ENCODE measurements at places on chromosomes 16 and 17.

DNA sequence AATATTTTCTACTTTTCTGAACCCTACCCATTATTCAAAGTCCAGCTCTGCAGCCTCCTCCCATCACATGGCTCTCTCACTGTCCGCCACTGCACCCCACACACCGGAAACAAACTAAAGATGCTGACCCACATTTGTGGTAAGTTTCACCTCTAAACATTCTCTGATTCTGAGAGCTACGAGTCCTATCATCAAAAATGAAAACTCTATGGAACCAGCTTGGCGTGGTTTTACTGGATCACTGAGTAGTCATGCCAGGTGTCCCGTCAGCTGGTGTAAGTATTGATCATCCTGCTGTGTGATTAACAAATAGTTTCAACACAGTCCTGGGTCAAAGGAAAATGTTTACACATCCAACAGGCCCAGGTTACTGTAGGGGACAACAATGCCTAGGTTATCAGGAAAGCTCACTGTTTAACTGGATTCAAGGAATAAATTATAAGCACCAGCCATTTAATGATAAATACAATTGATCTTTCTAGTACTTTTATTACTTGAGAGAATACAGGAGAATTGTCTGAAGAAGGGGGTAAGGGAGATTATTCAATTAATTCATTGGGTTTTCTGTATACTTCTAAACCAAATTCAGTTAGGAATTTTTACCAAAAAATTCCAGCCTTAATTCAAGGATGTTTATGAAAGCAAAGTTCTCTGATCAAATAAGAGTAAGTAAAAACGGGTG is 33.9 kb downstream of the CYTH1 start:
- no peak for DNase-seq

DNA sequence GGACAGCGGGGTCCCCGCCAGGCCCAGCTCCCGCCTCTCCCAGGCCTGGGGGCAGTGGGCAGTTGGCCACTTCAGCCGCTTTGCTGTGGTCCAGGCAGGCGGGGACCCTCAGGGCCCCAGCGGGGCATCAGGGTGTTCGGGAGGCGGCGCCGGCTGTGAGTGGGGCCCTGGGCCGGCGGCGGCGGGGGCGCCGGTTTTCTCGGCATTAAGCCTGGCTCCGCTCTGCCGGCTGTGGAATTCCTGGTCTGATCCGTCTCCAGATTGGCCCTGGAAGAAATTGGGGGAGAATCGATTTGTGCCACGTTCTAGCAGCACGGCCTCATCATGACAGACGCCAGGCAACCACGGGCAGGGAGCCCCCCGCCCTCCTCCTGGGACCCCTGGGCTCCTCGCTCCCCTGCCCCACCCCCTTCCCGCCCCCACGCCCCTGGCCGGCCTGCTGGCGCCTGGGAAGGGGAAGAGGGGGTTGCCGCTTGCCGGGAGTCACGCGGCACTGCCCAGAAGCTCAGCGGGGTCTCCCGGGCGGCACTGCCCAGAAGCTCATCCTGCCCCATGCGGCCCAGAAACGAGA is 28.6 kb upstream of the SSTR5 start:
- no peak for DNase-seq

DNA sequence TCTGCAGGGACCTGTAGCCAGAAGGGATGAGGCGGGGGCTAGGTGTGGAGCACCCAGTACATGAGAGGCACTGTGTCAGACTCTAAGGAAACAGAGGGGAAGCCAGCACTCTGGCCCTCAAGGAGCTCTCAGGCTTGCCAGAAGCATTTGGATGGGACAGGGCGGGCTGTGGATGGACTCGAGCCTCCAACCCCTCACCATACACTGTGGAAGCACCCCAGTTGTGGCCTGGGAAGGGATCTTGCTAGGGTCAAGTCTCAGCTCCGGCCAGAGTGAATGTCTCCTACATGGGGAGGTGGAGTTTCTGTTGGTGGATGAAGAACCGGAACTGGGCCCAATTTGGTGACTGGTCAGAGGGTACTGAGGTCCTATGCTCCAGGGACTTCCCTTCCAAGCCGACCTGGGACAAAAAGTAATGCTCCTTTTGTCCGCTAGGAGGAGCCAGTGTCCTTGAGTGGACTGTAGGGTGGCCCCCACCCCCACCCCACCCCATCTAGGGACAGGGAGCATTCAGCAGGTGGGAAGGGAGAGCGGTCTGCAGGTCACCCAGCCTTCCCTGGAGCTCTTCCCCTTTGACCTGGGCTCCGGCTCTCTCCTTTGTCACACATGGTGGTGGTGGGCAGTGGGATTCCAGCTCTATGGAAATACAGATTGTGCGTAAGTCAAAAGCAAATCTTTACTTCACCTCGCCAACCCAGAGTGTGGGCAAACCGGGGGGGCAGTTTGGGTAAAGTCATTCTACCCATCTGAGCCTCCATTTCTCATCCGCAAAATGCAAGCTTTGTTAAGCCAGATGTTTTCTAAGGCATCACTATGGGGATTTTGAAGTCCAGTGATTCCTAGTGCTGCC is 20.4 kb upstream of the PHB1 start:
- peak; percentile 19 for DNase-seq

DNA sequence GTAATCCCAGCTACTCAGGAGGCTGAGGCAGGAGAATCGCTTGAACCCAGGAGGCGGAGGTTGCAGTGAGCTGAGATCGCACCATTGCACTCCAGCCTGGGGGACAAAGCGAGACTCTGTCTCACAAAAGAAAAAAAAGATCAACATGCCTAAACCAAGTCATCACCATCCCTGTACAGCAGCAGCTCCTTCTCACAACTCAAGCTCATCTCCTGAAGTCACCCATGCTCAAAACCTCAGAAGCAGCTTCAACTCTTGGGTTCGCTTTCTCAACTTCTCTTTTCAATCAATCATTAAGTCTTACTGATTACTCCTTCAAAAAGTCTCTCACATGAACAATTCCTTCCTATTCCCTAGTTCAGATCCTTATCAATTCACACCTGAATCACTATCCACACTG is 31.3 kb downstream of the PHLPP2 start:
- DNase-seq = no peak

- DNase-seq = no peak
These were observed 4.3 kb upstream of the PPP1R1B start for GRCh38 chr17:39622380-39623006.

DNA sequence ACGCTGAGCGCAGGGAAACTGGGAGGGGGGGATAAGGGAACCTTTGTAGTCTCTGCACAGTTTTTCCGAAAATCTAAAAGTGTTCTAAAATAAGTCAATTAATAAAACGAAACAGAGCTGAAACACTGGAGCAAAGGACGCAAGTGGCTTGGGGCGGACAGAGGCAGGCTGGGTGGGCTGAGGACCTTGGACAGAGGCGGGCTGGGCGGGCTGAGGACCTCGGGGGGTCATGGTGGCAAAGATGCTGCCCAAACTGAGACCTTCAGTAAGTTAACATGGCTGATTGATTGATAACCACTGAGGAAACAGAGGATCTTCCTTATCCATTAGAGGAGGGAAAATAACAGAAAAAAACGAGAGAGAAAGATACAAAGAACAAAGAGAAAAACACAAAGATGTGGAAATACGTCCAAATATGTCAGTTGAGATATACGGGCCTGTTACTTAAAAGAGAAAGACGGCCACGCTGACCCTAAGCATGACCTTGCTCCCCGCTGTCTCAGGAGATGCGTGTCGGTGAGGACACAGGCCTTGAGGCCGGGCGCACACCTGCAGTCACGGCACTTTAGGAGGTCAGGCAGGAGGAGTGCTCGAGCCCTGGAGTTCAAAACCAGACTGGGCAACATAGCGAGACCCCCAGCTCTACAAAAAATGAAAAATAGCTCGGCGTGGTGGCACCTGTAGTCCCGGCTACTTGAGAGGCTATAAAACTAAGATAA is 76.1 kb upstream of the GNG13 start:
- no peak for DNase-seq

DNA sequence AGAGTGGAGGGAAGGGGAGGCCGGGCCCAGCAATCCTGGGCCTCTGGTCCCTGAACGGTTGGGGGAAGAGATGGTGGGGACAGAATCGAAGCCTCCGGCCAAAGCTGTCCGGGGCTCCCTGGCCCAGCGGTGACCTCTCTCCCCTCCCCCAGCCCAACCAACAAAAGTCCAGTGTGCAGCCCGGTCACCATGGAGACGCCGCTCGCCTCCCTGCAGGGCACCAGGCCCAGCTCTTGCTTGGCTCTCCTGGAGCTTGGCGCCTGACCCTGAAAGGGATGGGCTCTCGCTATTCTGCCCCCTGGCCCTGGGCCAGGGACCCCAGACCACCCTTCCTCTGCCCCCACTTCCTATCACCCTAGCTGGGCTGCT is 1.3 kb downstream of the METRN start:
- DNase-seq = peak; percentile 36

Measured in NCI-H1092 (cell line).